ENCODE measurements at places on chromosomes 3 and 15. TPM values are rescaled to one million over a fixed set of nuclear protein-coding genes. Genes with fewer than 3 reads are reported as not detected.

DNA sequence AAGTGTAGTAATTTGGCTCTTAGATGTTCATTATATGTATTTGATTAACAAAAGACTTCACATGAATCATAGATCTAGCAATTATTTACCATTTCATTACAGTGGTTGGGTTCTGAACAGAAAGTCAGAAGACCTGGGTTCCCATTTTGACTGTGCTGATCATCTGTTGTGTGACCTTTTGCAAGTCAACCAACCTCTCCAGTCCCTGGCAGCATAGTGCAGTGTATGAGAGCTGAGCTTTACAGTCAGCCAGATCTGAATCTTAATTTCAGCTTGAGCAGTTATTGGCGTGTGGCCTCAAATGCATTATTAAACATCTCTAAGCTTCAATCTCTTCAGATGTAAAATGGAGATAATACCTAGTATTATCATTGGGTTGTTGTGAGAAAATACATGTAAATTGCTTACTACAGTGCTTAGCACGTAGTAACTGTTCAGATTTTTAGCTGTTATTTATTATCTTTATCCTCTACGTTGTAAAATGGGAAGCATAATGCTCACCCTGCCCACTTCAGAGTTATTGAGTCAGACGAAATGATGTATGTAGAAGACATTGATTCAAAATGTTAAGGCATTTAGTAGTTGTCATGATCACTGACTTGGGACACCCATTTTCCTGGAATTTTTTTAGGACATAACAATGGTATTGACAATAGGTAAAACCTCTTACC is 104.0 kb downstream of the KLHL25 start:
- DNase-seq: no peak

DNA sequence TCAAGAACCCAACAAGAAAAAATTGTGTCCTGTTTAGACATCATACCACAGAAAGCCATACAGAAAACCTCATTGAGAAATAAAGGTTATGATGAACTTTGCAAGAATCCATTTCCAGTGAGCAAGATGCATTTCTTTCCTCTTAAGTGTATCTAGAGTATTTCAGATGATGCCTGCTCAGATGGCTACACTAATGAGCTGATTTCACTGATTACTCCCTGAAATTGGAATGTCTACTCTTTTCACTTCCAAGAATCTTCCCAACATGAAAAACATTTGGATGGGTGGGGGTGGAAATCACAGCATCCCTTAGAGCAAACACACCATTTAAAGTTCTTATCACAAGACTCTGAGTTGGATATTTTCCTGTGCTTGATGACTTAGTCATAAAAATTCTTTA is 41.4 kb upstream of the IL12A start:
- DNase-seq: peak; percentile 22

GRCh38 chr3:115651599-115651998 is 28.3 kb downstream of the GAP43 start:
- DNase-seq: no peak

DNA sequence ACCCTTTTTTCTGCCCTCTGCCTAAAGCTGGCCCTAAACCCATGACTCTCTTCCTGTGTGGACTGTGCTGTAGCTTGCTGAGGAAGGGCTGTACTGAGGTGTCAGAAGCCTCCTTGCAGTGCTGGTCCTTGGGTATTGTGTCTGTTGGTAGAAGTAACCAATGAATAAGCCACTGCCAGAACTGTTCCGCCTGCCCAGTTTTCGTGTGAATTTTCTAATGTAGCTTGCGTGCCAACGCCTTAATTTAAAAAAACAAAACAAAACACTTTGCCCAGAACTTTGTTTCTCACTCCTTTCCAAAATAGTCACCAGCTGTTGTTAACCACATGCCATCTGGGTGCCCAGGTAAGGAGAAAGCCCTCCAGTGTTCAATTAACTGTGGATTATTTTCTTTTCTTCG is 101.9 kb downstream of the KLHL25 start:
- no peak for DNase-seq

ZNF660 gene
- 0.26 TPM for total RNA-seq

DOCK3 gene
- 0.26 TPM for total RNA-seq

DNAJC17 gene
- 21.1 TPM for total RNA-seq

DNA sequence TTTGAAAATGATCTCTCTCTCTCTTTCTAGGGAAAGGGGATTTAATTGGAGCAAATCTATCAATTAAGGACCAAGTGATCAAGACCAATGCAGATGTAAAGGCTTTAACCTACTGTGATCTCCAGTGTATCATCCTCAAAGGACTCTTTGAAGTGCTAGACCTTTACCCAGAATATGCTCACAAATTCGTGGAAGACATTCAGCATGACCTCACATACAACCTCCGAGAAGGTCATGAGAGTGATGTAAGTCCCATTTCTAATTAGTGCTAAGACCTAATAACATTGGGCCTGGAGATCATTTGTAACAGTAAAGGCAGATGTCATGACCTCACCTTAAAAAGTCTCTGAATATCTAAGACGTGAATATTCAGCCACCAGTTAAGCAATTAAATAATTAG is 308.4 kb downstream of the KCNH8 start:
- DNase-seq: no peak

DNA sequence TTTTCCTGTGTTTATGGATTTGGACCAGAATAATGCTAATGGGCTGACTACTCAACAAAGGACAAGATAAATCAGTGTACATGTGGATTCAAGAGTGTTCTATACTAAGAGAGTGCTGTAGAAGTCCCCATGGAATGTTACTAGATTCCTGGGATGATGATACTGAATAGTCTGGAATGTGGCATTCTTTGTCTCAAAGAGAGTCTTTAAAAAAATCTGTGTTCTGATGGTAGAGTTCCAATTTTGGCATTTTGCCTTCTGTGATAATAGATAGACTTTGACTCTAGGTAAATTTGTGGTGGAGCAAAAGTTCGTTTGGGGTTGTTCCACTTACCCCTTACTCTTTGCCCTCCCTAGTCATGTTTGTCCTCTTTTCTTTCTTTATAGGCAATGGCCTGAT is 43.7 kb downstream of the NMD3 start:
- no peak for DNase-seq

PLSCR2 gene
- not detected for total RNA-seq

GRCh38 chr3:12352755-12353154 is 63.9 kb downstream of the PPARG start:
- no peak for DNase-seq

DNA sequence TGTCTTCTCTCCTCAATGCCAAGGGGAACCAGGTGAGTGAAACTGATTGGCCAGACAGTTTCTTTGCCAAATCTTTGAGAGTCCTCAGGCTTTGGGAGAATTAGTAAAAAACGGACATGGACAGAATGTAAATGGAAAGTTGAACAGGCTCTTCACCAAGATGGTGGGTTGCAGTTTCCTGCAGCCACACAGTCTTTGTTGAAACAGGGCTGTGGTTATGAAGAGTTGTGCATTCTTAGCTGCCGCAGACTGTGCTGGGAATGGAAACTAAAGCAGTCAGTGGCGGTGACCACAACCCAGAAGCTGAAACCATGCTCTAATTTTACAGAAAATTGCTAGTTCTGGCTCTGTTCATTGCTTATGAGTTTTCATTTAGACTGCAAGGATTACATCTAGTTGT is 42.1 kb upstream of the TASOR start:
- DNase-seq: no peak

- DNase-seq: no peak
These were observed 15.5 kb downstream of the ACAA1 start for GRCh38 chr3:38121451-38121831.

DNA sequence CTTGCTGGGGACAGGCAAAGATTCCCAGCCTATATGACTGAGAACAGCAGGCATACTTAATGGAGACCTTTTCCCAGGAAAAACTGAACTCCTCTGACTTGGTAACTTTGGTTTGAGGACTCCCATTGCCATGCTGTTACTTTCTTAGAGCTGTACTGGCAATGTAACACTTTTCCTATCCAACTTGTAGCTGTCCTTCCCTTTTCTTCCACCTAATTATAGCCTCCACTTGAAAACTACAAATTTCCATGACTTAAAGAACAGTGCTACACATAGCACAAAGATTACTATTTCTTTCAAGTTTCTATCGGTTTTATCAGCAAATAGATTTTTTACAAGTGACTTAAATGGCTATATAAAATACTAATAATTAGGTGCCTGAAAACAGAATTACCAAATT is 116.9 kb downstream of the GSK3B start:
- DNase-seq: no peak

OR5H14 gene
- total RNA-seq: not detected

ANKRD63 gene
- not detected for total RNA-seq

GRCh38 chr3:23567917-23568316 is 237.8 kb upstream of the UBE2E1 start:
- peak; percentile 91 for DNase-seq

FANCD2OS gene
- not detected for total RNA-seq

- DNase-seq: no peak
These were observed 560.8 kb upstream of the RGMA start for GRCh38 chr15:93649691-93650235.

DNA sequence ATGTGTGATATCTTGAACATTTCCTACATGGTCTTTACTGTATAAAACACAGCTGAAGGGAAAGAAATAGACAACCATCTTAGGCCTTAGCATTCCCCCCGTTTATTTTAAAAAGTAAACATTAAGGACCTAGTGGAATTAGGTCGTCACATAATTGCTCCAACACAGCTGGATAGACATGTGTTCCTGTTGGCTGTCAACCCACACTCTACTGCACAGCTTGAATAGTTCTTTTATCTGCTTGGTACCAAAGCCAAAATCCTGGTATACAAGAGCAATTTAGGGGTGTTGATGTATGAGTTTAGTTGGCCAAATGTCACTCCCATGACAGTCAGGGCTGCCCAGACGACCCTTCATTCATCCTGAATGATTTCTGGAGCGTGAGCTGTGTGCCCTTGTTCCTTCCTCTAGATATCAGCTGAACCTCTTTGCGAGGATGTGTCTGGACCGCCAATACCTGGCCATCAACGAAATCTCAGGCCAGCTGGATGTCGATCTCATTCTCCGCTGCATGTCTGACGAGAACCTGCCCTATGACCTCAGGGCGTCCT is 179.7 kb downstream of the ITPR1 start:
- no peak for DNase-seq

- no peak for DNase-seq
These were observed 2.2 kb downstream of the LTK start for GRCh38 chr15:41511331-41511898.

GASK1A gene
- total RNA-seq: 1.1 TPM

- DNase-seq: peak; percentile 30
These were observed 457.0 kb downstream of the PLOD2 start for GRCh38 chr3:145704020-145704419.

GRCh38 chr3:44992555-44993470 is 16.8 kb downstream of the EXOSC7 start:
- DNase-seq: peak; percentile 98

- peak; percentile 91 for DNase-seq
These were observed 27.1 kb downstream of the IL20RB start for GRCh38 chr3:136984837-136985236.

DNA sequence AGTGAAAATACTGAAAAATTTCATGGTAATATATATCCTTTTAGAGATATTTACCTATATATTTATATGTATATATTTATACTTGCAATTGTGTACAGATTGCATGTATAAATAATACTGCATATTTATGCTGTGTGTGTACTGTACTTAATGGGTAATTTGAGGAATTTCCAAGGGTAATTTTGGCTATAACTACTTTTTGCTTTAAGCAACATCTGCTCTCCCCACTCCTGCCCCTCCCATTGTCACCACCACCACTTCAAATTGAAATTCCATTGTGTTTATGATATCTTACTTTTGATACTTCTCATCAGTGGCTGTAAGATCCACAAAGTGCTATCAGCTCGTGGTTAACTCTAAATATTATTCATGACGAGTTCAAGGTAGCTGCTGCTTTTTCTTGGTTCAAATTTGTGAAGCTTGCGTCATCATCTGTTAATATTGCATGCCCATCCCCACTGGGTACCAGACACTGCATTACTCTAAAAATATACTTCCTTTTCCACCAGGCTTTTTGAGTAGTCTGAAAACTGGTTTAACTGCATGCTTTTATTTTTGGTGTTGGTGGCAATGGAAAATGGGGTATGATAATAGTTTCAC is 91.7 kb upstream of the MITF start:
- no peak for DNase-seq

BFSP2 gene
- not detected for total RNA-seq

VIPR1 gene
- 4.2 TPM for total RNA-seq

TGM5 gene
- total RNA-seq: 1.8 TPM

EXD1 gene
- total RNA-seq: under 0.01 TPM

SLC12A1 gene
- not detected for total RNA-seq

DNA sequence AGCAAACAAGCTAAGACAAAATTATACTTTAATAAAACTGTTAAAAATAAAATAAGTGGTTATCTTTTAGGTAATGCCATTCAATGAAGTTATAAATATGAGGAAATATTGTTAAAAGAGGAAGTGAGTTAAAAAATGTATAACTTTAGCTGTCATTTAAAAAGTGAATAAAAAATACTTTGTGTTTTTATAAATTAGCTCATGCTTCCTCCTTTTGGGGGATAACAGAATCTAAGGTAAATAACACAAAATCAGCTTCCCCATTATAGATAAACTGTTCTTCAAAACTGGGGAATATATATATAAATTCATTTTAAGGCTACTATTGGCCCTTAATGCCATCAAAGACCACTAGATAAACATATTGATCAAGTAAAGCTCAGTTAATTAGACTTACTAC is 113.7 kb upstream of the AADACL2 start:
- DNase-seq: no peak

DNA sequence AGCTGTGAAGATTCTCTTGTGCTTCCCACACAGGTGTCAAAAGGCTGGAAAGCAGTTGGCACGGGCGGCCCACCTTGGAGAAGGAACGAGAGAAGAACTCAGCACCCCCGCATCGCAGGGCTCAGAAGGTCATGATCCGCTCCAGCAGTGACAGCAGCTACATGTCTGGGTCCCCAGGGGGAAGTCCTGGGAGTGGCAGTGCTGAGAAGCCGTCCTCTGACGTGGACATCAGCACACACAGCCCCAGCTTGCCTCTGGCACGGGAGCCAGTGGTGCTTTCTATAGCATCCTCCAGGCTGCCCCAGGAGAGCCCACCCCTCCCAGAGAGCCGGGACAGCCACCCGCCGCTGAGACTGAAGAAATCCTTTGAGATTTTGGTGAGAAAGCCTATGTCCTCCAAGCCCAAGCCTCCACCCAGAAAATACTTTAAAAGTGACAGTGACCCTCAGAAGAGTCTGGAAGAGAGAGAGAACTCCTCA is 31.4 kb downstream of the STARD5 start:
- no peak for DNase-seq
